RWPE1 (cell line): ENCODE measurements at places on chromosomes 7 and 10.

GRCh38 chr7:20408467-20408826 is 77.7 kb downstream of the ITGB8 start:
- peak; percentile 20 for DNase-seq

- no peak for DNase-seq
Measured at GRCh38 chr7:132996581-132997242, 85.2 kb downstream of the CHCHD3 start.

GRCh38 chr7:112995059-112995824 is 91.4 kb downstream of the GPR85 start:
- no peak for DNase-seq

DNA sequence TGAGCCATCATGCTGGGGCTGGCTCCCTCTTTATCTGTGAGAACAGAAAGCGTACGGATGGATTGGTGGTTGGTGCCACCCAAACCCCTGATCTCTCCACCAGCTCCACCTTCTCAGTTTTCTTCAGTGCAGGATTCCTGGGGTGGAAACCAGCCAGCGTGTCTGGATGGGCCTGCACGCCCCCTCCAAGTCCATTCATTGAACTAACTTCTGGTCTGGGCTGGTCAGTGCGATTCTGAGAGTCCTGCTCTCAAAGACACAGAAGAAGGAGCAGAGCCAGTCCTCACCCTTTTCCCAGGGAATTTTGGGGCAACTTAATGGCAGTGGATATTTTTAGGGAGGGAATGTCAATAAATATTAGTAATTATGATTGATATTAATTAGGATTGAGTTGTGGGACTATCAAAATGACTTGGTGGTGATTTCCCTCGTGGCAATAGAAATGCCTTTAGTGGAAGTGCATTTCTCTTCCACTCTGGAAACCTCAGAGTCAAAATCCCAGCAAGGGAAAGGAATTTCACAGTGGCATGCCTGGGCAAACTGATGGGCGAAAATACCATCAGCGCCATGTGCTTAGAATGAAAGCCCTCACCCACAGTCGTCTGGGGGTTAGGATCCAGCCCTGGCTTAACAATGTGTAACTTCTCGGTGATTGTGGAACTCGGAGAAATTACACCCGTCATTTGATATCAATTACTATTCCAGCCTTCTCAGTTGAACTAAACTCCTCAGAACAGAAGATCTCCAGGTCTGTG is 69.3 kb upstream of the EEPD1 start:
- no peak for DNase-seq

DNA sequence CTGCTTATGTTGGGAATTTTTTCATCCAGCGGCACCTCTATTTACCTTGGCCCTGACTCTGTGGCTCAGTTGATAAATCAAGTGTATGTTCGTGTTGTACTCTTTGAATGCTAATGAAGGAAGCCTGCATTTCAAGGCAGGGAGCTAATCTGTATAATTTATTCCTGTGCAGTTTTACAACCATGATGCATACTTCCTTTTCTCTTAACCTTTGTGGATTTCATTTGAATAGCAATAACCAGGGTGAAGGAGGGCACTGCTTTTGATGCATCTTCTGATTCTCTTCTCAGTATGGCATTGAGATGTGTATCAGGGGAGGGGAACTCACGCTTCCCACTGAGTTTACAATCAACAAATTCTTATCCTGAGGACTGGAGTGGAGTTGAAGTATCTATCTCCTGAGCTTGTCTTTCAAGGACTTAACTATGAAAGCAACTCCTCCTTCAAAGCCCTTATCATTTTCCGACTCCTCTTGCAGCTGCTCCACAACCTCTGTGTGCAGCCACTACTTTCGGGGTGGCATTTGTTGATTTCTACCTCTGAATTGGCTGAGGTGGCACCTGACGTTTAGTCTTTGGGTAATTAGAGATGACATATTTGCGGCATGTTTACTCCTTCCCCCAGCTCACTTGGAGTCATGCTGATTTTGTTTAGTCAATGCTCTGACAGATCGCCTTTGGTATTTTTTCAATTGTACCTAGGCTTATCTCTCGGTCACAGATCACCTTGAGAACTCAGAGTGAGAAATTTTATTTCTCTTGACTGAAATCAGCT is 275.2 kb downstream of the PHTF2 start:
- DNase-seq: no peak

DNA sequence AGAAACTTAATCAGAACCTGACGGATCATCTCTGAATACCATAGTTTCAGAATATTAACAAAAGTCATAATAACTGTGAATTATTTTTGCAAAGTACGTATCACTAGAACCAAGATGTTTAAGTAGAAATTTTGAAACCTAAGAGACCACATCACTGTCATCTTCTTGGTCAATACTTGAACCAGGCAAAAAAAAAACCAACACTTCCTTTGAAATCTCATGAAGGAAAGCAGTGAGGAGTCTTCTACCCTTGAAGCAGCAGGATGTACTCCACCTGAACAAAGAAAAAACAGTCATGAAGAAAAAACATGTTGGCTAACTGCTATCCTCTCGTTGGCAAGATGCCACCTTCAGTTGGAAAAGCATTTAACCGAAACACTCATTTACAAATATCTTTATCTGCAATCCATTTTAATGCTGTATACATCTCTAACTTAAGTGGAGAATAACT is 82.4 kb downstream of the SRPK2 start:
- DNase-seq: no peak

GRCh38 chr10:100267239-100268104 is at the start of gene CWF19L1:
TSS of gene CWF19L1 (minus strand) at chr10:100267638. CDS start at chr10:100267593, 45 bp downstream.
- peak; percentile 88 for DNase-seq

- DNase-seq: peak; percentile 66
Measured at GRCh38 chr7:3272691-3273141, 28.3 kb upstream of the SDK1 start.
